ENCODE measurements at places on chromosomes 1 and 21. TPM values are rescaled to one million over a fixed set of nuclear protein-coding genes. Genes with fewer than 3 reads are reported as not detected.

GRCh38 chr1:53298045-53298637, 29.7 kb downstream of the LRP8 start:
- no peak overlapping the region for H3K4me3 ChIP-seq
- no peaks in the 10 kb centered on the region for H3K36me3 ChIP-seq
- H3K27ac ChIP-seq, result no peak overlapping the region
- H3K27me3 ChIP-seq, result no peaks in the 10 kb centered on the region
- no peaks in the 10 kb centered on the region for H3K4me1 ChIP-seq

DNA sequence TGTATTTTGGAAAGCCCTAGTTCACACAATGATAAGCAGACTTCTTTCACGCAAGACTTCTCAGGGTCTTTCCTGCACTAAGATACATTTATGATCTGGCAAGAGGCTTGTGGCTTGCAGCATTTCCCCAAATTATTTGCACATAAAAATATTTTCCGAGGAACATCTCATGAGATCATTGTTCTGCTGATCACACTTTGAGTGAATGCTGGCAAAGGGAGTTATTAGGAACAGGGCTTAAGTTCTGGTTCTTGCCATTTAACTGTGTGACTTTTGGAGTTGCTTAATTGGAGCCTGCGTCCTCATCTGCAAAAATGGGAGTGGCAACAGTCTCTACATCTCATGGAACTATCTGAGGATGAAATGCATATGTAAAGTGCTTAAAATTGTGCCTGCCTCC, 50.2 kb downstream of the GADD45A start:
- no peak overlapping the region for H3K4me3 ChIP-seq
- peak overlapping the region; percentile 81 for H3K27ac ChIP-seq
- H3K36me3 ChIP-seq, result no peaks in the 10 kb centered on the region
- H3K4me1 ChIP-seq, result peaks cover 17% of the 10 kb centered on the region

- H3K36me3 ChIP-seq, result no peaks in the 10 kb centered on the region
- H3K27ac ChIP-seq, result no peak overlapping the region
- H3K4me1 ChIP-seq, result no peaks in the 10 kb centered on the region
- no peaks in the 10 kb centered on the region for H3K27me3 ChIP-seq
- DNase-seq, result no peak
- no peak overlapping the region for H3K4me3 ChIP-seq
Measured at GRCh38 chr21:32308696-32309095, 10.0 kb downstream of the MRAP start.

DNA sequence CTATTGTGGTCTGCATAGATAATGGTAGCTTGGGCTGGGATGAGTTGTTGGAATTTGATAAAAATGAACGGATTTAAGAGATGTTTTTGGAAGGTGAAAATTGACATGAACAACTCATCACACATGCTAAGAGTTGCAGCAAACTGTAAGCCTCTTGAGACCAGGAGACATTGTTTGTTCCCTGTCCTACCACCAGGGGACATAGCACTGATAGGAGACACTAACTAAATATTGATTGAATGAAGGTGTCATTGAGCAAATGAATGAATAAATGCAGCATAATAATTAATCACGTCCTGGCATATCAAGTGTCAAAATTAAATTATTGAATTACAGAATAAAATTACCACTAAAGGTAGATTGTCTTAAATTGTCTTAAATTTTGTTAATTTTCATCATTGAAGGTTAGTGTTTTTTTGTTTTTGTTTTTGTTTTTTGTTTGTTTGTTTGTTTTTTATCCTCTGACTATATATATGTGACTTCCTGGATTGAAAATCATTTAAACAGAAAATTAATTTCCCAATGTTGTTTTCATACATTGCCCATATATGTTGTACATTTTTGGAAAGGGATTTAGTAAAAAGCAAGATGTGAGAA, 285.3 kb upstream of the C1orf105 start:
- H3K27me3 ChIP-seq, result no peaks in the 10 kb centered on the region
- no peak overlapping the region for H3K4me3 ChIP-seq
- peak overlapping the region; percentile 91 for H3K27ac ChIP-seq
- no peaks in the 10 kb centered on the region for H3K36me3 ChIP-seq

DNA sequence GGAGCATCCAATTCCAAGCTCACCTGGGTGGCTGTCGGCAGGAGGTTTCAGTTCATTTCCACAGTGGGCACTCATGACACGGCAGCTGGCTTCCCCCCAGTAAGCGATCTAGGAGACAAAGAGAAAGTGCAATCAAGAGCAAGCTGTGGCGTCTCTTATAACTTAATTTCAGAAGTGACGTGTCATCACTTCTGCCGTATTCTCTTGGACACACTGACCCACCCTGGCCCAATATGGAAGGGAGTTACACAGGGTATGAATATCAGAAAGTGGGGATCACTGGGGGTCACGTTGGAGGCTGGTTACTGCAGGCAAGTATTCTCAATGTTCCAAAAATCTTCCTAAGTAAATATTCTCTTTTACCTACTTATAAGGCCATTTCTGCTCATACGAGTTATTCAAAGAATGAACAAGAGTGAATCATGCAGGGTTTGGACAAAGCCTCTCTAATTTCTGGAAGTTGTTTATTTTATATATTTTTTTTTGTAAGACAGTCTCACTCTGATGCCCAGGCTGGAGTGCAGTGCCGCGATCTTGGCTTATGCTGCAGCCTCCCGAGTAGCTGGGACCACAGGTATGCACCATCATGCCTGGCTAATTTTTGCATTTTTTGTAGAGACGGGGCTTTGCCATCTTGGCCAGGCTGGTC, 46.5 kb upstream of the GREM2 start:
- no peak overlapping the region for H3K4me3 ChIP-seq
- no peaks in the 10 kb centered on the region for H3K36me3 ChIP-seq

DNA sequence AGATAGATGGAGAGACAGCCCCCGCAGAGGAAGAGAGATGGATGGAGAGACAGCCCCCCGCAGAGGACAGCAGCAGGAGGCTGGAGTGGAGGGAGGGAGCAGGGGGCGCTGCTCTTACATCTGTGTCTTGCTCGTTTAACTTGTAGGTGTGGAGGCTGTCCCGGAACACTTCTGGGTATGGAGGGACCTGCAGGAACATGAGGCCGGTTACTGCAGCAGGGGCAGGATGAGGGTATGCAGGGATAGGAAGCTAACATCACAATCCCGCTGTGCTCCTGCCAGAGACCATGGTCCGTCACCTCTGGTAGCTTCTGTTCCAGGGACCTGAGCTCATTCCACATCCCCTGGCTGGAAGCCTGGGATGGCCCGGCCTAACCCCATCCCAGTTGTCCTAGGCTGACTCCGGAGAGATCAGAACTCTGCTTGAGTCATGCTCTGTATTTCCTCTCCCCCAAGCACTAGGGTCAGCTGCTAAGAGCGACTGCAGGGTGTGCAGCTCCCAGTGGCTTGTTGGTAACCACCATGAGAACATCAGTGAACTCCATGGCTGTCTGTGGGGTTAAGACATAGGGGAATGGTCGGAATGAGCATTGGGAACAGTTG, 36.7 kb upstream of the GOLT1A start:
- no peak for DNase-seq
- no peak overlapping the region for H3K27ac ChIP-seq
- no peaks in the 10 kb centered on the region for H3K27me3 ChIP-seq
- no peak overlapping the region for H3K4me3 ChIP-seq
- H3K36me3 ChIP-seq, result no peaks in the 10 kb centered on the region

DNA sequence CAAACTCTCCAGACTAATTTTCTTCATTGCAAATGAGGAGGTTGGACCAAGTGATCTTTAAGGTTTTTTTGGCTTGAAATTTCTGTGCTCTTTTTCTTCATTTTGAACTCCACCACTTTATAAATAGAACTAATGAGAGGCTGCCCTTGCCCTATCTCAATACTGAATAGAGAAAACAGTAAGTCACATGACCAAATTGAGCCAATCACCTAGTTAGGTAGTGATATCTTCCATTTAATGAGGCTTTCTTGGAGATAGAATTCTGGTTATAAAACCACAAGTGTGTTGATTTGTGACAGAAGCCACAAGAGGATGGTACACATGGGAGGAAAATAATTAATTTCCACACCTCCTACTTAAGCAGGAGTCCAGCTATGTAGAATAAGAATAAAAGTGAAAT, 263.4 kb upstream of the SNX7 start:
- H3K27me3 ChIP-seq, result no peaks in the 10 kb centered on the region
- no peaks in the 10 kb centered on the region for H3K36me3 ChIP-seq
- no peak overlapping the region for H3K27ac ChIP-seq
- no peak for DNase-seq

- no peaks in the 10 kb centered on the region for H3K4me1 ChIP-seq
- no peaks in the 10 kb centered on the region for H3K27me3 ChIP-seq
- H3K4me3 ChIP-seq, result no peak overlapping the region
Measured at GRCh38 chr1:154148807-154149206, 6.1 kb downstream of the NUP210L start.

GRCh38 chr21:28781602-28782276, 210.9 kb downstream of the LTN1 start:
- no peak for DNase-seq
- H3K27me3 ChIP-seq, result no peaks in the 10 kb centered on the region
- no peaks in the 10 kb centered on the region for H3K4me1 ChIP-seq
- no peaks in the 10 kb centered on the region for H3K36me3 ChIP-seq
- no peak overlapping the region for H3K27ac ChIP-seq

DNA sequence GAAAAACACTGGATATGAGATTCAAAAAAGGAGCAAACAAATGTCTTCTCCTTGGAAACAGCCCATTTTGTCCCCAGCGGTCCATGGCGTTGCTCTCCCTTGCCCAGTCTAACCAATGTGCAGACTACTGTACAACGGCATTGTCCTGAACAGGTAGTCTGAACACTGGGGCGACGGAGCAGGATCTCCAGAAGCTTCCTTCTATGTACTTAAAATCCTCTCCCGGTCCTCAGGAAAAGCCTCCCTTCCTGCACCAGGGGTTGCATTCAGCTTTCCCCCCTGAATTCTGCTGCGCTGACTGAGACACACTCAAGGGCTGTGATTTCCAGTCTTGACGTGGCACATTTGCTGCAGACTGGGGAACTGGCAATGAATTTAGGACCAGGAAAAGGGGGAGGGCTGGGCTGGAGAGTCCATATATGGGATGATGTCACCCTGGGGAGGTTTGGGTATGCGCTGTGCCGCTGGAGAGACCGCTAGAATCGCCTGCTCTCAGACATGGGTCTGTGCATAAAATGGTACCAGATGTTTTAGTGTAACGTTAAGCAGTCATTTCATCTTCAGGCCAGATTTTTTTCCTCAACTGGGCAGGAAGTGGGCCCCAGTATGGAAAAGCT, 275.9 kb upstream of the C1orf105 start:
- no peaks in the 10 kb centered on the region for H3K4me1 ChIP-seq
- H3K27me3 ChIP-seq, result no peaks in the 10 kb centered on the region
- H3K27ac ChIP-seq, result peak overlapping the region; percentile 98
- peak; percentile 94 for DNase-seq

GRCh38 chr1:19664453-19665185, at the start of gene HTR6:
HTR6 (plus strand) TSS chr1:19664875; CDS start chr1:19665754, 879 bp downstream.
- H3K36me3 ChIP-seq, result no peaks in the 10 kb centered on the region
- H3K27me3 ChIP-seq, result peaks cover 16% of the 10 kb centered on the region
- no peak for DNase-seq

The ERRFI1 gene
- 67.6 TPM for total RNA-seq

The HAX1 gene
- total RNA-seq, result 65.9 TPM

The PDZK1IP1 gene
- not detected for total RNA-seq

The CD101 gene
- 4.1 TPM for total RNA-seq

The LAD1 gene
- total RNA-seq, result not detected

The LHX8 gene
- not detected for total RNA-seq

The PTPRC gene
- total RNA-seq, result 17.6 TPM

The PTGFR gene
- total RNA-seq, result 14.6 TPM

The TEX38 gene
- total RNA-seq, result not detected

The GOLT1A gene
- total RNA-seq, result 0.52 TPM

The C1orf185 gene
- total RNA-seq, result not detected

Measured in uterus (tissue), 4 donors.